ENCODE measurements at places on chromosomes 4 and X. TPM values are rescaled to one million over a fixed set of nuclear protein-coding genes. Genes with fewer than 3 reads are reported as not detected.

Gene PDE6B
- 26.4 TPM for total RNA-seq

Gene TCEAL6
- total RNA-seq, result not detected

GRCh38 chrX:133538148-133538547 is 122.9 kb upstream of the GPC4 start:
- DNase-seq, result no peak
- H3K36me3 ChIP-seq, result no peaks in the 10 kb centered on the region
- H3K4me1 ChIP-seq, result no peaks in the 10 kb centered on the region
- H3K27me3 ChIP-seq, result no peaks in the 10 kb centered on the region
- H3K27ac ChIP-seq, result no peak overlapping the region

GRCh38 chr4:7820031-7820818 is 119.4 kb downstream of the AFAP1 start:
- no peak overlapping the region for H3K27ac ChIP-seq
- H3K36me3 ChIP-seq, result no peaks in the 10 kb centered on the region
- H3K4me1 ChIP-seq, result peaks cover 37% of the 10 kb centered on the region
- H3K4me3 ChIP-seq, result no peak overlapping the region
